ENCODE measurements at places on chromosomes 7 and 10.

DNA sequence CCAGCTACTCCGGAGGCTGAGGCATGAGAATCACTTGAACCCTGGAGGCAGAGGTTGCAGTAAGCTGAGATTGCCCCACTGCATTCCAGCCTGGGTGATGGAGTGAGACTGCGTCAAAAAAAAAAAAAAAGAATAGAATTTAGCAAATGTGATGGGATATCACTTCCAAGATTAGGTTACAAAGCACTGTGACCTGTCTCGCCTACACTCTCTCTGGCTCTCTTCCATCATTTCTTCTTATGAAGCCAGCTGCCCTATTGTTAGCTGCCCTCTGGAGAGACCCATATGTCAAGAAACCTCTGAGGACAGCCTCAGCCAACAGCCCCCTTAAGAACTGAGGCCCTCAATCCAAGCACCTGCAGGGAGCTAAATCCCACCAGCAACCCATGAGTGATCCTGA, 28.2 kb downstream of the ARHGAP21 start:
- no peak for DNase-seq

GRCh38 chr7:17716816-17717215, 223.5 kb downstream of the SNX13 start:
- DNase-seq: no peak

- no peak for DNase-seq
Observed at GRCh38 chr7:133310232-133310862, 57.5 kb downstream of the EXOC4 start.

DNA sequence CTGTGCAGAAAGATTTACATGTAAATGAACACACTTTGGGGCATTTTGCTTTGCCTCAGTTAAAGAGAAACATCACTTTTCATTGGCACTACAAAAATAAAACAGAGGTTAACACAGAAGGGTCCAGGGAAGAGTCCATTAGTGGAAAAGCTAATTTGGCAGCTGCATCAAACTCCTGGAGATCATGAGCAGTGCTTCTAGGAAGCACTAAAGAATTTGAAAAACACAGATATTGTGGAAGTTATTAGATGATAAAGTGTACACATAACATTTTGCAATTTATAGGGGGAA, 161.2 kb downstream of the LRRTM3 start:
- DNase-seq: no peak

- no peak for DNase-seq
Observed at GRCh38 chr7:107581387-107582013, 1.5 kb downstream of the BCAP29 start.

GRCh38 chr10:58486821-58487220, 25.9 kb upstream of the BICC1 start:
- DNase-seq: no peak

- DNase-seq: no peak
Observed at GRCh38 chr7:75679060-75679459, 59.7 kb downstream of the HIP1 start.

- no peak for DNase-seq
Observed at GRCh38 chr10:64036321-64036930, 515.2 kb downstream of the REEP3 start.

GRCh38 chr7:85464042-85464651, 277.3 kb upstream of the SEMA3D start:
- no peak for DNase-seq

- DNase-seq: peak; percentile 91
Observed at GRCh38 chr7:99616359-99617191, at the start of gene ZSCAN25. TSS of gene ZSCAN25 (plus strand) at chr7:99616946. CDS start at chr7:99619607, 2,661 bp downstream.

DNA sequence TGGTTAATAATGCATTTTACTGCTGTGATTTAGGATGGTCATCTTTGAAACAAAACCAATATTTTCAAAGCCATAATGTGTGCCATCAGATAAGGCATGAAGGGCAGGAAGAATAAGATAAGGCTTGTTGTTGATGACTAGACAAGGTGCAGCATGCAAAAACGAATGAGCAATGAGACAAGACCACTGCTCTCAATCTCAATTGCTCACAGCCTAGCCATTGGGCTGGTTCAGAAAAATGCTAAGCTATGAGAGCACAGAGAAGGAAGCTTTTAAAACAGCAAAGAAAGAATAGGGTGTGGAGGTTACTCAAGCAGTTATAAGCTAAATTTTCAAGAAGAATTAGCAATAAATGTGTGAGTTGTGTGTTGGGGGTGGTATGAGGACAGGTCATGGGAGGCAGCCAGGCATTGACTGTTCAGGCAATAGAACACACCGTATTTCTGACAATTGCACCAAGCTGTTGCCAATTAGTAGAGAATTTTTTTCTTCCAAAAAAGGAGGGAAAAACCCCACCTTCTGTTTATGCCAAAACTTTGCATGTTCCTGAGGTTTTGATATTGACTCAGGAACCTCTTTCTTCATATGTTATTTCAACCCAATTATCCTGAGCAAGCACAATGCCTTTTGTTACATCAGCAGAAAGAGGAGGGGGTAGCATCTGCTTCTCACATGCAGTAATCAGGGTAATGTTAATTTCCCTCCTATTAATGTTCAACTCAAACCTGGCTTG, 276.5 kb downstream of the HDAC9 start:
- DNase-seq: no peak

- DNase-seq: no peak
Observed at GRCh38 chr10:77974396-77975074, 48.0 kb upstream of the DLG5 start.

DNA sequence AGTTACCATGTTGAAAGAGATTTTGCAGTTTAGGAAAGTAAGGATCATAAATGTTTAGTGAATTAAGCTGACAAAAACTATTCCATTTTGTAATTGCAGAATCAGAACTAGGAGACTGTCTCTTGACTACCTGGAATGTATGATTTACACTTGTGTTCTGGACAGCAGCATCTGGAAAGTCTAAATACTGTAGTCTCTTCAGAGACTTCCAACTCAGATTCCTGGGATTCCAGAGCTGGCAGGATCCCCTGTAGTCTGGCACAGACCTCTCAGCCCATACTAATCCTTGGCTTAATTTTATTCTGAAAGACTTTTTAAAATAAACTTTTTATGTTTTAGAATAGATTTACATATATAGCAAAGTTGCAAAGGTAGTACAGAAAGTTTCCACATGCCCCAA, 452.7 kb downstream of the DPP6 start:
- no peak for DNase-seq

DNA sequence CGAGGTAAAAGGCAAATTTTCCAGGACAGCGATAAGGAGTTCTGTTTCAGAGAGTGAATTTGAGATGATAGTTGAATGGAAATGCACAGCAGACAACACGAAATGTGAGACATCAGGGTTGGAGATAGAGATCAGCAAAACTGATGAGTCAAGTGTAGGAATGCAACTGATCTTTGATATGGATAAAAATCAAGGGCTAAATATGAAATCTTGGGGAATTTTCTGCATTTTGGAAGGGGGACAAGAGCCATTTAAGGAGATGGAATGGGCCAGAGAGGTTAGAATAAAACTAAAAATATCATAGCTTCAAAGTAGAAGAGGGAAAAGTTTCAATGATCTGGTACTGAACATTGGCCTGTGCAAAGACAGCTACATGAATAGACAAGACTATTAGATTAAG, 11.5 kb downstream of the CISD1 start:
- no peak for DNase-seq

- no peak for DNase-seq
Observed at GRCh38 chr10:76213876-76214275, 782.5 kb downstream of the LRMDA start.

DNA sequence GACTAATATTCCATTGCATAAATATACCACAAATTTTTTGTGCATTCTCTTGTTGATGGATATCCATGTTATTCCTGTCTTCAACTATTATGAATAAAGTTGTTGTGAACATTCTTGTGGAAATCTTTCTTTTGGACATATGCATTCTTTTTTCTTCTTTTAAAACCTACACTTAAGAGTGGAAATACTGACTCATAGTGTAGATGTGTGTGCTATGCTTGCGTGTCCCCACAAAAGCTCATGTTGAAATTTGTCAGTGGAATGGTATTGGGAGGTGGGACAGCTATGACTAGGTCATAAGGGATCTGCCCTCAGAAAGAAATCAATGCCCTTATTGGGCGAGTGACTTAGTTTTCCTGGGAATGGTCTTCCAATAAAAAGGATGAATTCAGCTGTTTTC, 203.6 kb upstream of the PRSS58 start:
- no peak for DNase-seq

DNA sequence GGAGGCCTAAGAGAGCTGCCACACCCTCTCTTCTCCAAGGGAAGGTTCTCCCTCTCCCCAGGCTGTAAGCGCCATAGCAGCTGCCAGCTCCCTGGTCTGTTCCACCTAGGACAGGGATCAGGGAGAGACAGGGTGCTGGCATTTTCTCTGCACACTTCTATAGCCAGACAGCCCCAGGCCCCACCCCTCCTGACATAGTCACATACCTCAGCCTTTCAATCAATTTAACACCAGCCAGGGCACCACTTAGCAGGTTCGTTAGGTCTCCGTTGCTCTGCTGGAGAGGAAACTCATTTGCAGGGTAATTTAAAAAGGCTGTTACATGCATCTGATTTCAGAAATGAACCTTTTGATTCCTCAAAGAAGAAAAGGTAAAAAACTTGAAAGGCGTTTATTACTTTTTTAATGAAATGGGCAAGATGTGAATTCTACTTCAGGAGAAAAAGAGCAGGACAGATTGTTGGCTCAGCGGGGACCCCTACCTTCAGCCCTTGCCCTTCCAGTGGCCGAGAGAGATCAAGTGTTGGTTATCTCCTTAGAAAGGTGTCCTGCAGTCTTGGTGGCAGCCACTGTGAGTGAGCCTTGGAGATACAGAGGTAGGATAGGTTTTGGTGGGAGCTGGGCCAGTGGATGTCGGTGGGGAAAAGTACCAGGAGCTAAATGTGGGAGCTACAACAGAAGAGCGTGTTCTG, 180.5 kb upstream of the GALNT17 start:
- DNase-seq: no peak

DNA sequence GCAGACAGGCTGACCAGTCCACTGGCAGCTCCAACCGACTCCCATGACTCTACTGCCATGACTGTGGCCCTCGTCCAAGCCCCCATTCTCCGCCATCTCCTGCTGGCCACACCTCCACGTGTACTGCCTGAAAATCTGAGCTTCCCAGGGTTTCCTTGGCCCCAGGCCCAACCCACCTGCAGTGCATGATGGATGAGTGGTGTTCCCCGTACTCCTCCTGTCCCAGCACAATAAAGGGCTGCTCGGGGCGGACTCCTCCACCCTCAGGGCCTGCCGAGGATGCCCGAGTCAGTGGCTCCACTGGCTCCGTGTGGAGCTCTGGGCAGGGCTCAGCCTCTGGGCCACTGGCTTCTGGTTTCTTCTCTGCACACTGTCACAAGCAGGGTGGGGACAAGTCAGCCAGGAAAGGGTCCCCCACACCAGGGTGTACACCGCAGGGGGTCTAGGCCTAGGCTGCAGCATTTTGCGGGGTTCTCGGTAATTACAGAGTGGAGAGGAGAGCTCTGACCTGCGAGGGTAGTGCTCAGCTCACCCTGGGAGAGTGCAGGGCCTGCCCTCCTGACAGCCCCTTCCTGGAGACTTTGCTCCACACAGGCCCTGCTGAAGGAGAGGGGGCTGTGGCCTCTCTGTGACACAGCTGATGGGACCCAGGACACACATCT, 15.2 kb downstream of the WDR91 start:
- no peak for DNase-seq

GRCh38 chr10:21084700-21085099, 187.6 kb upstream of the NEBL start:
- no peak for DNase-seq

DNA sequence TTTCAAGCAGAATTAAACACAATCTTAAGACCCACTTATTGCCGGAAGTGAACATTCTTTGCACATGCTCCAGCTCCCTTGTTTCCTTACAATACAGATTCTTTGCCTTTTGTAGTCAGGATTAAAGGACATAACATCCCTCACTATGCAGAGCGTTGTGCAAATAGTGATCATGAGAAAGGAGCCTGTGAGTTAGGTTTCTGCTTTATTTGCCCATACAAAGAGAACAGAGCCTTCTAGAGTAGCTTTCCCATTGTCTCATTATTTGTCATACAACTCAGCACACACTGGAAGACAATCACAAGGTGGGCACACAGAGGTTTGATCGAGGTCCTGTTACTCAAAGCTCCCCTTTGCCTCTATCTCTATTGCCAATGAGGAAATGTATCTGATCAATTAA, 48.2 kb upstream of the WDR11 start:
- no peak for DNase-seq

GRCh38 chr7:100863406-100863950, 3.7 kb upstream of the TRIP6 start:
- DNase-seq: no peak

GRCh38 chr10:119634219-119634544, 17.0 kb upstream of the BAG3 start:
- DNase-seq: no peak

DNA sequence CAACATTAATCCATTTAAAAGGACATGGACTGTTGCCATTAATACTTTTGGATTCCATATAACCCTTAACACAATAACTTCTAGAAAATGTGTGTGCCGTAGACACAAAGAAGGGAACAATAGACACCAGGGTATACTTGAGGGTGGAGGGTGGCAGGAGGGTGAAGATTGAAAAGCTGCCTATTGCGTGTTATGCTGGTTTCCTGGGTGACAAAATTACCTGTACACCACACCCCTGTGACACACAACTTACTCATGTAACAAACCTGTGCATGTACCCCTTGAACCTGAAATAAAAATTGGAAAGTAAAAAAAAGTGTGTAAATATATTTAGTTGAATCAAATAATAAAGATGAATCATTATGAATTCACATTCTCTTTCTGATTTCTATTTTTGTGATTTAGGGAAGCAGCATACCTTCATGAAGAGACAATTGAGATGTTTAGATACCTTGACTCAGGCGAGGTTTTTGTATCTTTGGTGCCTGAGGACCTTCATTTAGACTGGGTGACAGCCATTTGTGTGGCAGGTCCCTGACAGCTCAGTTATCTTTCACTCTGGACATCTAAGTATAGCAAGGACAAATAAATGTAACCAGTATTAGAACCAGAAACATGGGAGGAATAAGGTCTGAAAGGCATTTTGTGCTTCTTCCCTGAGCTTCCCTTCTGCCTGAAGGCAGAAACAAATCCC, 28.7 kb downstream of the GIMAP8 start:
- DNase-seq: peak; percentile 49

DNA sequence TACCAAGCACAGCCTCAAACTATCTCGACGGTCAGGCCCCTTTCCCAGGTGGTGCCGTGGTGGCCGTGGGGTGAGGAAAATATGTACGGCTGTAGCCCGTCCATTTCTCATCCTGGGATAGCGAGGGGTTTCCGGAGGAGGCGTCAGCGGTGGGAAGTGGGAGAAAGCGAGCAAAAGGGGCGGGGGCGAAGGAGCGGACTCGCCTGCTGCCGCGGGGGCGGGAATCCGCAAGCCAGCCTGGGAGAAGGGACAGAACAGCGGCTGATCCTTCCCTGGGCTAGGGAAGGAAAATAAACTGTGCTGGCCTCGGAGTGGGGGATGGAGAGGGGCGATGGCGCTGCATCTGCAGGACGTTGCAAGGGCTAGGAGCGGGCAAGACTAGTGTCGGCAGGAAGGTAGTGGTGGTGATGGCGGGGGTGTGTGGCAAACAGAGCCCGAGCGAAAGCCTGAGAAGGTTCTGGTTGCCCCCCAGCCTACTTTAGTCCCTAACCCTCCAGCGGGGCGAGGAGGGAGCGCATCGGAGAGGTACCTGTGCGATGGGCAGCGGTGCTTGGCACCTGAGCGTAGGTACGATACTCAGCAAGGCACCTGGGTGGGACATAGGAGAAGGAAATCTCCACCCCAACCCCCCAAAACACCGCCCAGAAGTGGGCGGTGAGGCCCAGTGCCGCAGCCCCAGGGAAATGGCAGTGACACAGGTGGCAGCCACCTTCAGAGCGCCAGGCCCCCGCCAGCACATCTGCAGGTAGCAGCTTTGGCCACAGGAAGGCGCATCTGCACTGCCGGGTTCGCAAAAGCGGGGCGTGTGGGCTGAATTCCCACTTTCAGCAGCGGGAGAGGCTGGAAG, 49.9 kb upstream of the STEAP1B start:
- peak; percentile 43 for DNase-seq

GRCh38 chr10:28043941-28044340, 45.1 kb upstream of the ODAD2 start:
- no peak for DNase-seq
